ENCODE measurements at places on chromosomes 11 and 22.

GRCh38 chr11:133816146-133816870, 29.0 kb downstream of the SPATA19 start:
- DNase-seq = no peak

- no peak for DNase-seq
These were observed 14.9 kb upstream of the PRG2 start for GRCh38 chr11:57405271-57405860.

DNA sequence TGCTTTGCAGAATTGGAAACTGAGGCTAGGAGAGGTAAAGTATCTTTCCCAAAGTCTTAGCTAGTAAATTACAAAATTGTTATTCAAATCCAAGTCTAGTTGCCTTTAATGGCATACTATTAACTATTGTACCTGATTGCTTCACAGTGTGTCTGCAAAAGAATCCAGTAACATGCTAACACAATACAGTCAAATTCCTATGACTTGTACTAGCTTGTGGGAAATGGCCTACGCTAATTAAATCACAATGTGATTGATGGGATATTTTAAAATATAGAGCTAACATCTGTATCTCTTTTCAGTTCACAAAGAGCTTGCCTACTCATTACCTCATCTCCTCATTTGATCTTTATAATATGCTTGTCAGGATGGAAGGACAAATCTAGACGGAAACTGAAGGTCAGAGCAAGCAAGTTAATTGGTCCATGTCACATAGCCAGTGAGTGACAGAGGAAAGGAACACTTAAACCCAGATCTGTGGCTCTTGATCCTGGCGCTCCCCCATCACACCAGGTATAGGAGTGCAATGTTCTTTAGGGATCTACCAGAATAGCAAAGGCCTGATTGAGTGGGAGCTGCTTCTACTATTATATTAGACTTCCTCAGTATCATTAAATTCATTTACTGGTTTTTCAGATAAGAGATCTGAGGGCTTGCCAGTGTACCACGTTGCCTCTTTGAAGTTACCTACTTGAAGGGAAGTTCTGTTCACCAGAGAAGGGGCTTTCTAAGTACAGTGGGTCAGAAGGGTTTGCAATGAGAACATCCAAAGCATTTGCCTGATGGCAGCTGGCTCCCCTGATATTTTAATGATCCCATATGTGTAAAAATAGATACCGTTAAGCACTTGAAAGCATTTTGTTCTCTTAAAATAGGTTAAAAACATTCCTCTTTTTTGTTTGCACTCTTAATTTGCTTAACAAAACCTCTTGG, 213.6 kb upstream of the SESN3 start:
- no peak for DNase-seq

GRCh38 chr22:29443452-29443851, 5.1 kb downstream of the RFPL1 start:
- DNase-seq = no peak

DNA sequence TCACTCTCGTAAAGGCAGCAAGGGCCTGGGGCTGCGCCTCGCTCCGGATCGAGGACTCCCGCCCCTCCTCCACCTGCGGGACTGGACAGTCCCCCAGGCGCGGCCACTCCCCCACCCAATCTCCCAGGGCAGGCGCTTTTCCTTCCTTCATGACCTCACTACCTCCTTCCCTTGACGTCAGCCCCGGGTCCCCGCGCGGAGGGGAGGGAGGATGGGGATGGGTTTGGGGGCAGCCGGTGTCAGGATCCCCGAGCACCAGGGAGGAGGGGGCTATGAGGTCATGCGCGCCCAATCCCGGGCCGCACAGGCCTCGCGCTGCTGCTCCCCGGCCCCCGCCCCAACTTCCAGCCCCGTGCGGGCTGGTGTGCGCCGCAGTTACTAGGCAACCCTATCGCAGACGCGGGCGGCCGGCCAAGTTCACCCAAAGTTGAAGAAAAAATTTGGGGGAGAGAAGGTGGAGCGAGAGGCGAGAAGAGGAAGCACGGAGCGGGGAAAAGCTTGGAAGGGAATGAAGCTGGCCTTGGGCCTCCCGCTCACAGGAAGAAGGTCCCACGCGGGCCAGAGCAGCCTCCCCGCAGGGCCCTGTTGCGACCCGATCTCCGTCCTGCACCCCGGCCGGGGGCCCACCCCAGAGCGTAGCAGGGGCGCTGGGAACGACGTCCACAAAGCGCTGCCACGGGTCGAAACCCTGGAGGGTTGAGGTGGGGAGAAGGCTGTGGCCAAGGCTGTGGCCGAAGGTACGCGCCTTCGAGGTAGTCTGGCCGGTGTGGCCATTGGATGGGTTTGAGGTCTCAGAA, 8.3 kb downstream of the WT1 start:
- no peak for DNase-seq

DNA sequence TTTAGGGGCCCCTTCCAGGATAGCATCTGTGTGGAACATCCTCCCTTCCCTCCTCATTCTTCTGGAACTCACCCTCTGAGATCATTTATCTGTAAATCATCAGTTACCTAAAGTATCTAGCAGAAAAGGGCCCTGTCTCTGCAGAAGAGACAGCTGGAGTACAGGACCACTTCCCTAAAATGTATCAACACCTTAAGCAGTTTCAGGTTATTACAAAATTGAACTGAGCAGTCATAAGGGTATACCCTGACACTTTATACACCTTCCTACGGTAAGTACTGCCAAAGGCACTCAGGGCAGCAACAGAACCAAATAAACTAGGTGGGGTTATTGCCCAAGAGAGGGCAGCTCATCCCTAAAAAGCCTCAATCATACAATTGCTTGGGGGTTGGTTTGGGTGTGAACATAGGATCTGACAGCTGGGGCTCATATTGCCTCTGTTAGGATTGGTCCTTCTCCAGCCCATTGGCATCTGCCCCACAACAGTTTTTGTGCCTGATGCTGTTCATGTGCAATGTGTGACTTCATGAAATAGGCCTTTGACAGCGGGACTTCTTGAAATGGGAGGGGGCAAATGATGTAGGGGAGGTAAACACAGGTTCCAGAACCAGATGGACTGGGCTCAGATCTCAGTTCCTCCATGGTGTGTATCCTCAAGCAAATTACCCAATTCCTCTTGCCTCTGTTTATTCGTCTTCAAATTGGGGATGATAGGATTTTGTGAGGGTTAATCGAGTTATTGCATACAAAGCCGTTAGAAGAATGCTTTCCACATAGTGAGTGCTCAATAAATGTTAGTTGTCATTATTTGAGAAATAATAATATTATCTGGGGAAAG, 2.9 kb downstream of the POU2AF3 start:
- no peak for DNase-seq

DNA sequence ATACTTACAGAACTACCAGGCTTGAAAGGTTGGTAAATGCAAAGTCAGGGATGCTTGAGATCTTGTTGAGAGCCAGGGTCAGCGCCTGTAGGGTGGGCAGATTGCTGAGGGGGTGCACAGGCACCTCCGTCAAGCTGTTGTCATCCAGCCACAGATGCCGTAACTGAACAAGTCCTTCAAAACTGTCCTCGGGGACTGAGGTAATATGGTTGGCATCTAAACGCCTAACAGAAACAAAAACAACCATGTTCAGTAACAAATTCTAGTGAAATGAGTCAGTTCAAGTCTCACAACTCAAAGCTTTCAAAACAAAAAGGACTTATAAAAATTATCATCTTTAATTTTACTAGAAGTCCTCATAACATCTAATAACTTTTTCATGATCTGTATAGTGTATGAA, 22.2 kb upstream of the CCDC34 start:
- no peak for DNase-seq

DNA sequence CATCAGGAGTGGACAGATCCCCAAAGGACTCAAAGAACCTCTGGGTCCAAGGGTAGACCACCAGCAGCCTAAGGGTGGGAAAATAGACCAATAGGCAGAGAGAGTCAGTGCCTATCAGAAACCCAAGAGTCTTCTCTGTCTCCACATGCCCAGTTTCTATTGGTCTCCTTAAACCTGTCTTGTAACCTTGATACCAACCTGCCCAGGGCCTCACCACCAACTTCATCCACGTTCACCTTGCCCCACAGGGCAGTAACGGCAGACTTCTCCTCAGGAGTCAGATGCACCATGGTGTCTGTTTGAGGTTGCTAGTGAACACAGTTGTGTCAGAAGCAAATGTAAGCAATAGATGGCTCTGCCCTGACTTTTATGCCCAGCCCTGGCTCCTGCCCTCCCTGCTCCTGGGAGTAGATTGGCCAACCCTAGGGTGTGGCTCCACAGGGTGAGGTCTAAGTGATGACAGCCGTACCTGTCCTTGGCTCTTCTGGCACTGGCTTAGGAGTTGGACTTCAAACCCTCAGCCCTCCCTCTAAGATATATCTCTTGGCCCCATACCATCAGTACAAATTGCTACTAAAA, at the start of gene HBB:
HBB (minus strand) TSS at position 340 of the 579 bp plus-strand sequence; CDS start at position 290, 50 bp downstream.
- no peak for DNase-seq

DNA sequence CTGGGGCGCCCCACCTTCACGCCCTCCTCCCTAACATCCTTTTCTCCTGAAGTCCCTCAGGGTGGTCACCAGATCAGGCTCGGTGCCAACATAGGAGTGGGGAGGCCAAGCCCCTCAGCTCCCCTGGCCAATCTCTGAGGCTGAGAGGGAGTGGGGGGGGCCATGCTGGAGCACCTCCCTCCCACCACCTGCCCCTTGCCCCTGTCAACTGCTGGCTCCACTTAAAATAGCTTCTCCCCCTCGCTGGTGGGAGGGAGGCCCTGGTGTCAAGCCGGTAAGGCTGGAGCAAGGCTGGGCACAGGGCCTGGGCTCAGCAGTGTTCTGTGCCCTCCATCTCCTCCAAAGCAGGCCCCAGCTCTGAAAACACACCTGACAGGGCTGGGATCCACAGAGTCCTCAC, 4.9 kb downstream of the PLXNB2 start:
- no peak for DNase-seq

DNA sequence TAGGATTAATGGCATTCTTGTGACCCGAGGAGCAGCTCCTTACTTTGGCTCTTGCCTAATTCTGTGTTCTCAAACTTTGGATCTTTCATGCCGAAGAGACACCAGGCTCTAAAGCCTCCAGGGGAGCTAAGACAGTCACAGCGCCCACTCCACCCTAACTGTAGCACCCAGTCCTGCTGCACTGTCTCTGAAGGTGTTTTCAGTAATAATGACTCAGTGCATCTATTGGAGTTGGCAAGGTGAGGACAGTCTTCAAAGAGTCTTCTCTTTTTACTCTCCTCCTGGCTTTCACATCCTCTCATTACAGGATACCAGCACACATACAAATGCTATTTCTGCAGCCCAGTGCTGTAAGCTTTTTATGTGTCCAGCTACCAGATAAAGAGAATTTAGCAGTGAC, 69.4 kb downstream of the PPFIBP2 start:
- DNase-seq = no peak

DNA sequence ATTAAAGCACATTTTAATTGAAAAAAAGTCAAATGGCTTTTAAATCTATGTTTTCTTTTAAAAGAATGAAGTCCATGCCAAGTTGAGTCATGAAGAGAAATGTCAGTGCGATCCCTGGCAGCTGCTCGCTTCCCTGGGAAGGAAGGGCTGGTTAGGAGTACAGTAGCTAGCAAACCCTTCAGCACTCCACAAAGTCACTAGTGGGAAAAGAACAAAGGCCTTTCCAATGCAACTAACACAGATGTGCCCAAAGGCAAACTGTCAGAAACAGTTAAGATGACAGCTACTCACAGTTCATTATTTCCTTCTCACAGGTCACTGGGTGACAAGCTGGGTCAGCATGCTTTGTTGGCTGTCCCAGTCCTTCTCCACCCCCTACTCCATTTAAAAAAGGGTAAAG, 308.7 kb downstream of the DCDC1 start:
- no peak for DNase-seq

- no peak for DNase-seq
These were observed 93.5 kb downstream of the GRAMD1B start for GRCh38 chr11:123523539-123523938.

DNA sequence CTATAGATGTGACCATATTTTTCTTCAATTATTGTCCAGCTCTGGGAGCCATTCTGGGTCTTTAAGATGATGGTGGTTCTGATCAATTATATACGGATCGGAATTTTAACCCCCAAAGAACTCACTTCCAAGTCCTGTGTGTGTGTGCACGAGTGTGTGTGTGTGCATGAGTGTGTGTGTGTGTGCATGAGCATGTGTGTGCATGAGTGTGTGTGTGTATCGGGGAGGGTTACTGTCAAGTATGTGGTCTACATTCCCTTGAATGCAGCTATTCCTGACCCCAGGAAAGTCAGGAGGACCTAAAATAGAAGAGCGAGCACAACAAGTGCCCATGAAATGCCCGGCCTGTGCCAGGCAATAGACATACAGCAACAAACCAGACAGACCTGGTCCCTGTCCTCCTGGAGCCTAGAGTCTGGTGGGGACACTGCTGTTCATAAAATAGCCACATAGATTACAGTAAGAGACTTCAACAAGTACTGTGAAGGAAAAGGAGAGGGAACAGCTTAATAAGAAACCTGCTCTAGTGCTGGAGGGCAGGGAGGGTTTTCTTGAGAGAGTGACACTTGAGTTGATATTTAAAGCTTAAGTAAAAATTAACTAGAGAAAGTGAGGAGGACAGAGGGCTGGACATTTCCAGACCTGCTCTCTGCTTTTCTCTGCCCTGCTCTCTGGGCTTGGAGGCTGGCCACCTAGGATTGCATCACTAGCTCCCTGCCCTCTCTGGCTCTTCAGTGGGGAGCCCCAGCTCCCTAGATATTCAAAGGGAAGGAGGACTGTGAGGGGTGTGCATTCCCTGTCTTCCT, 66.1 kb upstream of the SPON1 start:
- no peak for DNase-seq

GRCh38 chr11:131025421-131026125, 109.3 kb upstream of the SNX19 start:
- DNase-seq = no peak

GRCh38 chr11:128904656-128905344, 13.6 kb downstream of the KCNJ5 start:
- no peak for DNase-seq

Data from activated T-helper 1 cell treated with Interleukin-2 at 50 U/mL for 16 hours (primary cell).